ENCODE measurements at places on chromosomes 5 and 9.

DNA sequence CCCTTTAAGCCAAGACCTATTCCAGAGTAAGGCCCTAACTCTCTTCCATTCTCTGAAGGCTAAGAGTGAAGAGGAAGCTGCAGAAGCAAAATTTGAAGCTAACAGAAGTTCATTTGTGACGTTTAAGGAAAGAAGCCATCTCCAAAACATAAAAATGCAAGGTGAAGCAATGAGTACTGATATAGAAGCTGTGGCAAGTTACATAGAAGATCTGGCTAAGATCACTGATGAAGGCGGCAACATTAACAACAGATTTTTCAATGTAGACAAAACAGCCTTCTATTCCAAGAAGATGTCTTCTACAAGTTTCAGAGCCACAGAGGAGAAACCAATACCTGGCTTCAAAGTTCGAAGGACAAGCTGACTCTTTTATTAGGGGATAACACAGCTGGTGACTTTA is 1143.4 kb downstream of the CDH12 start:
- DNase-seq, result no peak

- no peak for DNase-seq
Observed at GRCh38 chr9:136576269-136576626, 30.4 kb upstream of the NOTCH1 start.

DNA sequence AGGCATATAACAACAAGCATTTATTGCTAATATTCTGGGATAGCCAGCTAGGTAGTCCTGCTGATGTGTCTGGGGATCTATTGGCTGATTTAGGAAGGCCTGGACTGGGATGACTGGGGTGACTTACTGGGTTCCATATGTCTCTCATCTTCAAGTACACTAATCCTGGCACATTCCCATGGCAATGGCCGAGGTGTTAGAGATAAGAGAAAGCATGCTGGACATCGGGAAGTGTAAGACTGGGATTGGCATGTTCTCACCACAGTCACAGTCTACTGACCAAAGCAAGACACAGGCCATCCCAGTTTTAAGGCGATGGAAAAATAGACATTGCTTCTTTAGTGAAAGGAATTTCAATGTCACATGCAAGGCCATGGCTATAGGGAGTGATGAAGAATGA is 29.7 kb downstream of the F2R start:
- DNase-seq, result no peak

DNA sequence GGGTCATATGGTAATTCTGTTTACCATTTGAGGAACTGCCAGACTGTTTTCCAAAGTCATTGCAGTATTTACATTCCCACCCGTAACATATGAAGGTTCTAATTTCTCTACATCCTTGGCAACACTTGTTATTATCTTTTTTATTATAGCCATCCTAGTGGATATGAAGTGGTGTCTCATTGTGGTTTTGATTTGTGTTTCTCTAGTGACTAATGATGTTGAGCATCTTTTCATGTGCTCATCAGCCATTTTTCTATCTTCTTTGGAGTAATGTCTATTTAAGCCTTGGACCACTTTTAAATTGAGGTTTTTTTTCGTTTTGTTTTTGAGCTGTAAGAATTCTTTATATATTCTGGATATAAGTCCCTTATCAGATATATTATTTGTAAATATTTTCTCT is 132.8 kb upstream of the RUSC2 start:
- no peak for DNase-seq

DNA sequence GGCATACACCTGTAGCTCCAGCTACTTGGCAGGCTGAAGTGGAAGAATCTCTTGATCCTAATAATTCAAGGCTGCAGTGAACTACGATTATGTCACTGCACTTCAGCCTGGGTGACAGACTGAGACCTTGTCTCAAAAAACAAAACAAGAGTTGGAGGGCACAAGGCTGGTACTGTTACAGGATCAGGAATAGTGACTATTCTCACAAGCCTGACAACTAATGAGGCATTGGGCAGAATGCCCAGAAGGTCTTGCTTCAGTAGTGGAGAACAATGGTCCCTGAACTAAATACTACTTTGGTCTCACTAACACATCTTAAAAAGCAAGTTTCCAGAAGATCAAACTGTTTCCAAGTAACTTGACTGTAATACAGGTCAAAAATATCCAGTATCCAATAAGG is 182.9 kb upstream of the RFX3 start:
- no peak for DNase-seq

DNA sequence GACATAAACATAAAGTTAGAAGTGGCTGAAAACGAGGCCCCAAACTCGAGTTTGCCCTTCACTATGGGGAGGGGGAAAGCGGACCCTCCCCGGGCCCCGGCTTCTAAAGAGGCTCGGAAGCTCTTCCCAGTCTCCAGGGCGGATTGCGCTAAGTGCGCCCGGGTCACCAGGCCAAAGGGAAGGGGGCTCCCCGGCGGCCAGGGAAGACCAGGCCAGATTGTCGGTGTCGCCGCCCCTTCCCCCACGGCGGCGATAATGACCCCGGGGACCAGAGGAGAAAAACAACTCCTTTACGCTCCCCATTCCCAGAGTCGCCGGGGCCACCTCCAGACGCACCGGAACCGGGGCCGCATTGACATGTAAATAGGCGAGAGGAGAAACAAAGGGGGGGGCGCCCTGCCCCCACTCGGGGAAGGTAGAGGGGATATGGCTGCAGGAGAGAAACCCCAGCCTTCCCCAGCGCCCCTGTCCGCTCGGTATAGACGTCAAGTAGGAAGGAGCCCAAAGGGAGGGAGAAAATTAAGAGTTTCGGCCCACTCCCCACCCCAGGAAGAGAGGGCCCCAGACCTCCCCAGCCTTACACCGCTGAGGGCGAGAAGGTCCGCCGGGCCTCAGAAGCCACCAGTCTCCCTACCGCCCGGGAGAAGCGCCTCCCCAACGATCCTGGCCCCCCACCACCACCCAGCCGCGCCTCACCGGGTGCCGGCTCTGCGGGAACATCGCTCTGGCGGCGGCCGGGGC is 1.7 kb downstream of the TLE1 start:
- no peak for DNase-seq

Data from hematopoietic multipotent progenitor cell treated with erythropoietin and hydrocortisone succinate and interleukin-3 and kit ligand, for 15 days (in vitro differentiated cells).